ENCODE measurements at places on chromosomes 2 and 18.

DNA sequence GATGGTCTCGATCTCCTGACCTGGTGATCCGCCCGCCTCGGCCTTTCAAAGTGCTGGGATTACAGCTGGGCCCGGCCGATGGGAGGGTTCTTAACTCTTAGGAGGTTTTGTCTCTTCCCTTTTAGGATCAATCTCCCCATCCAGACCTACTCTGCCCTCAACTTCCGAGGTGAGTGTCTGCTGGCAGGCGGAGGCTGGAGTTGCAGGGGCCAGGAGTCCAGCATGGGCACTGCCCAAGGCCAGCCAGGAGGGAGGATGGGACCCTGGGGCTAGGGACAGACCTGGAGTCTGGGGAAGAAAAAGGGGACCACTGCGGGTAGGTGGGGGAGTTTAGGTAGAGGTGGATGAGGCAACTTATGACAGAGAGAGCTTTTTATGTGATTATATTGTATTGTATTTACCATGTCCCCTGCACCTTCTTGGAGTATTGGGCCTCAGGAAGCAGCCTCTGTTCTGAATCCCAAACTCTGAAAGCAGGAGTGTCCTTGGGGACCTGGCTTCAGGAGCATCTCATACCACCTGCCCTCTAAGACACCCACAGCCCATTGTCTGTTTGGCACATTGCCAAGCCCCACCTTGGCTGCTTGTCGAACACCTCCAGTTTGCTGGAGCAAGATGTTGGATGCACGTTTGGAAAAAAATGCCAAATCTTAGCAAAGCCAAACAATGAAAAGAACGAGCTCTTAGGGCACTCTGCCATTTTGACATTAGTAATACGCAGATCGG lies 5.6 kb downstream of the DES start:
- DNase-seq: no peak

GRCh38 chr2:215366440-215367032 lies 54.7 kb downstream of the ATIC start:
- no peak for DNase-seq

- no peak for DNase-seq
Measured at GRCh38 chr2:36886664-36887063, 79.7 kb downstream of the STRN start.

GRCh38 chr18:58997811-58998337 lies 133.2 kb downstream of the ZNF532 start:
- DNase-seq: no peak

GRCh38 chr2:218282173-218282991 lies 9.9 kb downstream of the TMBIM1 start:
- no peak for DNase-seq

- DNase-seq: no peak
Measured at GRCh38 chr2:181887045-181887444, 4.5 kb upstream of the ITPRID2 start.

- DNase-seq: no peak
Measured at GRCh38 chr2:173016451-173016850, 59.2 kb upstream of the MAP3K20 start.

DNA sequence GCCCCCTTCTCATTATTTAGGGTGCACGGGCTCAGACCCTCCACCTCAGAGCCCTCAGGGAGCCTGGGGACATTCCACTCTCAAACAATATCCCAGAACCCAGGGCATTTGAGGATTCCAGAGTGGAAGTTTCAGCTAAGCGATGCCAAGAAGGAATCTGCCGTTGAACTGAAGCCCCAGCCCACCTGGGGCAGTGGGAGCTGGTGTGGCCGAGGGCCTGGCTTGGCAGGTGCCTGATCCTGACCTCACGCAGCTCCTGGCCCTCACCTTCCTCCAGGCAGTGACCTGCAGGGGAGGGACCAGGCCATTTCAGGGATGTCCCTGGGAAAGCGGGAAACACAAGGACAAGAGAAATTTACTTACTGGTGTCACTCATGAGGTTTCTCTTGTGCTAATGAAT lies 58.2 kb downstream of the ACKR3 start:
- DNase-seq: no peak

DNA sequence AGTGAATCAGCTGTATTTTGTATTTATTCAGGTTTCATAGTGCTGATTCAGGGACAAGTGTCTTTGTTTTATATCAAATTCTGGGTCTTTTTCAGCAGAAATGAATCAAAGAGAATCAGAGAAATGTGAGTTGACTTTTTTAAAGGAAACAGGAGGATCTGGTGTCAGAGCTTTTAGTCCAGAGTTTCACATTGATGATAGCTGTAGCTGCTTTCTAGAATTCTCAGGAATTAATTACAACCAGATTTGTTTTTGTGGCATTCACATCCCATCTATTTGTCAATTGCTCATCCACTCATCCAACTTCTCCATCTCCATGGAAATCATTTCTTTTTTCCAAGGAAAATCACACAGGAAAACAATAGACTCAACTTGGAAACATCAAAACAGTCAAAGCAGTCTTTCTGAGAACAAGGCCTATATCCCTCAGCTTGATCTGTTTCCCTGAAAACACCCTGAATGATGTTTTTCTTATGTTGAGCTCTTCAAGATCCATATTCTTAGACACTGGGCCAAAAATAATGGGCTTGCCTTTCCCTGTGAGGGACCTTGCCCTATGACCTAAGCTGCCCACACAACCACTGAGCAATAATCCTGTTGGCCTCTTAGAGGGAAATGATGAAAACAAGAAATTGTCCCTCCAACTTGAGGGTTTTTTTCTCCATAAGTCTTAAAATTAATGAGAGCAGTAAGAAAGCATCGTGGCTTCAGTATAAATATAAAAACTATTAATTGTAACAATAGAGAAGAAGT lies 249.5 kb upstream of the FN1 start:
- peak; percentile 70 for DNase-seq

- DNase-seq: peak; percentile 21
Measured at GRCh38 chr2:159497256-159497655, 119.1 kb downstream of the BAZ2B start.

GRCh38 chr2:53519918-53520841 lies 247.4 kb upstream of the CHAC2 start:
- no peak for DNase-seq

GRCh38 chr2:71283131-71283530 lies 48.5 kb upstream of the ZNF638 start:
- DNase-seq: no peak

DNA sequence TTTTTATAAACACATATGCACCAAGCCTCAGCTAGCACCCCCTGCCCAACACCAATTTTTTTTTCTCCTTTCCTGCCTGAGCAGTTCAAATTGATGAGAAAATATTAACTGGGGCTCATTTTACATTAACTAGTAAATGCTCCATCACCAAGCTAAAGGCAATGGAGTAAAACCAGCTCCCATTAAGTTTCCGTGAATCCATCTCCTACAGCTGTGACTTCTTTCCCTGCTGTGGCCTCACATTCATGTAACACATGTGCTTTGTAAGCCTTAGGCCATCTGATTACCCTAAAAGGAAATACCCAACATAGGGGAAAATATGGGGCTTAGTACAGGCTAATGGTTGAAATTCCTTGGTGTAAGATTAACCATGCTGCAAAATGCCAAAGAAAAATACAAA lies 60.8 kb downstream of the DNER start:
- no peak for DNase-seq

DNA sequence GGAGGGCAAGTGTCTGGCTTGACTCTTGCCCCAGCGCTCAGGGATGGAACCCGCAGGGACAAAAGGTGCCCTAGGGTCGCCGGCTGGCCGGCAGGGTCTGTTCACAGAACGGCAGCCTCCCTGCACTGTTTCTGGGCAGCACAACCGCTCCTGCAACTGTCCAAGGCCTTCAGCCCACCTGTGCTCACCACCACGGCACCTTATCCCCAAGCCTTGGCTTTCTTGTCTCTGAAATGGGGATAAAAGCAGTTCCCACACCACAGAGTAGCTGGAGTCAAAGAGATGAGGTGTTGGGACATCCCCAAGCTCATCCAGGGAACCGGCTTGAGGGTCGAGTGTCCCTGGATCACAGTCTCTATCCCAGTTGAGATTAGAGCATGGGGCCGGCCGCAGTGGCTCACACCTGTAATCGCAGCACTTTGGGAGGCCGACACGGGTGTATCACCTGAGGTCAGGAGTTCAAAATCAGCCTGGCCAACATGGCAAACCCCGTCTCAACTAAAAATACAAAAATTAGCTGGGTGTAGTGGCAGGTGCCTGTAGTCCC lies 4.7 kb downstream of the SNORC start:
- DNase-seq: no peak

GRCh38 chr2:174726212-174726611 lies 38.1 kb downstream of the CHRNA1 start:
- DNase-seq: no peak

DNA sequence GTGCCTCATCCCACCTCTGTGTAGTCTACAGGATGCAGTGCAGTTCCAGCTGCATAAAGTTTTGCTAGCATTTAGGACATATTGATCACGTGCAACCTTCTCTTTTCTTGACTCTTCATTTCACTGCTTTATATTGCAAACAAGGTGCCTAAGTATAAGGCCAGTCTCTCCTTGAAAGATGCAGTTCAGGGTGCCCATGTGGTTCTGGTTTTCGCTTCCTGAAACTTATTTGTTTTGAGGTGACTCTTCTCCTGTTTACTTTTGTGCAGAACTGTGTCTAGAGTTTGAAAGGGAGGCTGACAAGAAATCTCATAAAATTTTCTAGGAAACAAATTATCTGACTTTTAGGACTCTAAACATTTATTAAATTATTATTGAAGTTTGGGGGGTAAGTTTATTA lies 189.9 kb downstream of the UBE2E3 start:
- no peak for DNase-seq

DNA sequence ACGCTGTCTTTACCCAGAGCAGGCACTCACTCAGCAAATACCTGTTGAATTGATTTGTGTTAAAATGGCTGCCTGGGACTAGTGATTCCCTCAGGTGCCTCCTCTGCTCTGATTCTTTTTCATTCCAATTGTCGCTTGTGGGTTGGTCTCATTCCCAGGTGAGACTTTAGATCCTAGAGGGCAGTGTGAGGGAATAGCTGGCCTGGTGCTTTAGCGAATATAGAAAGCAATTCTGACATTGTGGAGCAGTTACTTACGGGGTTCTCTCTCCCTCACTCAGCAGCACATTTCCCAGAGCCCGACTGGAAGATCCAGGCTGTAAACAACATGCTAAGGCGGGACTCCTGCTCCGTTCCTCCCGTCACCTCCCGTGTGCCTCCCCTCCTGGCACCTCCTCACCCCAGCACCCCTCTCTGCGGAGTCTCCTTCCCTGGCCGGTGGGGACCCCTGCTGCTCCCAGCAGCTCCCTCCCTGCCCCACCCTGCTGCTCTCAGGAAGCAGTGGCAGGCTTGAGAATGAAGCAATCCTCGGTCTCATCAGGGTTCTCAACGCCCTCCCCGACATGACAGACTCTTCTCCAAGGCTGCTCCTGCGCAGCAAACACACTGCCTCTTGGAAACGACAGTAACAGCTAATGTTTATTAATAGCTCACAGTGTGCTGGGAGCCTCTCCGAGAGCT lies 26.9 kb downstream of the CELF4 start:
- no peak for DNase-seq

DNA sequence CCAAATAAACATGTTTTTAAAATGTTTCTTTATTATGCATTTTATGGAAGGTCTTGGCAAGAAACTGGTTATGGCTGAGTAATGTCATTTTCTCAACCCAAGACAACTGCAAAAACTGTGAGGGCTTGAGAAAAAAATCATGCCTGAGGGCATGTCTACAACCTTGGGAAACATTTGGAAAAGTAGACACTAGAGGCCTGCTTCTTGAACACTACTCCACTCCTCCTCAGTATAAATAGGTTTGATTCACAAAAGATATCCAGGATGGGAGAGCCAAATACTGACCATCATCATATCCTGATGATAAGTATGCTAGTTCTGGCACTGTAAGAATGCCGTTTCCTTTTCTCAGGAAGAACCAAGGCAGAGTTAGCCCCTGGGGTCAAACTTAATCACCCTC lies 71.1 kb downstream of the OSR1 start:
- DNase-seq: no peak

DNA sequence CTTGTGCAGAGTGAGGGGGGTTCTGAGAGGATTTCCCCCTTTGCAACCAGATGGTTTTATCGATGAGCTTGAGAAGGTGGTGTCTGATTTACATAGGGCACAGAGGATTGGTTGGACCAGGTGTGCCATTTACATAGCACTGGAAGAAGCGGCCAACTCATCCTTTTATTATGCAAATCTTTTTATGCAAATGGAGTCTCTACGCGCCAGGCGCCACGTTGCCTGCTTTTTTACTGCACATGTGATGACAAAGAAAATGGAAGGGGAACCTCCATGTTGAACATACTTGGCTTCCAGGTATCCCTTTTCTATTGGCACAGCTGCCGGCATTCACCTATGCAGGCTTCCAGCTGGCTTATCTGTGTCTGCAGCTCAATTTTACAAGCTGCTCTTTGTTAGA lies 18.4 kb upstream of the TXNL4A start:
- no peak for DNase-seq

GRCh38 chr2:226524381-226524843 lies 275.2 kb downstream of the IRS1 start:
- DNase-seq: no peak

- DNase-seq: no peak
Measured at GRCh38 chr2:65386989-65387388, 45.4 kb downstream of the SPRED2 start.

DNA sequence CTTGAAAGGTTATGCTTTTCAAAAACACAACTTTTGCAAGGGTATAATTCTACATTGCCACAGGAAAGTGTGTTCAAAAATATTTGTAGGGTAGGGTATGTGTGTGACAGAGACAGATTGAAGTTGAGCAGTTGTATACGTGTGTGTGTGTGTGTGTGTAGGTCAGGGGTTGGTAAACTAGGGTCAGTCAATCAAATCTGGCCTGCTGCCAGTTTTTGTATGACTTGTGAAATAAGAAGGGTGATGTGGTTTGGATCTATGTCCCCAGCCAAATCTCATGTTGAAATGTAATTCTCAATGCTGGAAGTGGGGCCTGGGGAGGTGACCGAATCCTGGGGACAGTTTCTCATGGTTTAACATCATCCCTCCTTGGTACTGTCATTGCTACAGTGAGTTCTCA lies 148.2 kb downstream of the CERS6 start:
- DNase-seq: no peak

DNA sequence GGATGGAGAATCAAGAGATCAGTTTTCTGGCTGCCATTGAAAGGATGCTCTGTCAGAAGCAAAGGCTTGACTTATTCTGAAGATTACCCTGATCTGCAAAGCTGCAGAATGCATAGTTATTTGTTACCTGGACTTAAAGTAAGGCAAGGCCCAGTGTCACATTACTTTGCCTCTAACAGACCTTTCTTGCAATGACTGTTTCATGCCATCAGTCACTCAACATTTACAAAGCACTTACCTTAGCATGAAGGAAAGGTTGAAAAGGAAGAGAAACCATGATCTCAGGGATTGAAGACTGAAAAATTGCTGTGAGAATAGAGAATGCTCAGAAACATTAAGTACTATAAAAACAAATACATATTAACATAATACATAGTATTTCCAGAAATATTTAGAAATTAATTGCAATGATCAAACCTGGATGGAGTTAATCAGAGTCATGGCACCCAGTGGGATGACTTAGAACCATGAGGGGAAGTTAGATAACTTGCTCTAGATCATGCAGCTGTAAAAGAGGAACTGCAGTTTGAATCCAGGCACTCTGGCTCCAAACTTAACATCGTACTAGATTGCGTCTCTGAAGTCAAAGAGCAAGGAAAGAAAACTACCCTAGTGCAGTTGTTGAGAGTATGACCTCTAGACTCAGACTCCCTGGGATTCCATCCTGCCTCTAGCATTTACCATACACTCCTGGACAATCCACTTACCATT lies 26.5 kb upstream of the FAM117B start:
- DNase-seq: no peak

Data from smooth muscle cell of the brain vasculature (primary cell).